ENCODE measurements at places on chromosomes 1 and 21.

- no peak for DNase-seq
Observed at GRCh38 chr1:47323599-47324031, 9.7 kb upstream of the STIL start.

GRCh38 chr1:114088392-114089299 is 65.0 kb downstream of the SYT6 start:
- no peak for DNase-seq

DNA sequence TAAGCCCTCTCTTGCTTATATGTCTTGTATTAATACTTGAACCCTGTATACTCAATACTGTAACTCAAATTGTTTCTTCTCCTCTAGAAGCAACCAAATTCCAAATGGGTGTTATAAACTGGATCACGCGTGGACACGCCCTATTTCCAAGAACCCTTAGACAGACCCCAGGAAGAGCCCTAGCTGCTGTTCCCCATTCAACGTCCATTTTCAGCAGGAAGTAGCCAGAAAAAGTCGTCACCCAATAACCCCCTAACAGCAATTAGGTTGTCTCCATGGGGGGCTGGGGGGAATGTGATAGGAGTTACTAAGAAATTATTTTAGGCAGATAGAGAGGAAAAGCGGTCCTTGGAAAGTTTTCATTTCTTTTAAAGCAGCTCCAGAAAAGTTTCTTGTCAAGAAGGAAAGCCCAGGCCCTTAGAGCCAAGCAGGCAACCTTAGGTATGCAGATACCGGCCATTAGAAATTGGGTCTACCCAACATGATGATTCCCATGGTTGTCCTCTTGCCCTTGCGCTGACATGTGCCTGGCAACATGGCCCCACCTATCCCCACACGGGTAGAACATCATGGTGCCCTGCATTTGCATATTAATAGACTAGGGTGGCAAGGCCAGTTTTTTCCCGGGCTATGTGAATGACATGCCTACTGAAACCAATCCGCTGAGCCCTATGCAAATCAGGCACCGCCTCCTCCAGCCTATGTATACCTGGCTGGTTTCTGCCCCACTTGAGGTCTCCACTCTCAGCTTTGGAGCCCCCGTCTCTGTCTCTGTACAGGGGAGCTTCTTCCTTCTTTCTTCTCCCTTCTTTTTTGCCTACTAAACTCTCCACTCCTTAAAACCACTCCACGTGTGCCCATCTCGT is 4.0 kb upstream of the CD46 start:
- no peak for DNase-seq

GRCh38 chr1:63411066-63411465 is 43.6 kb downstream of the ALG6 start:
- no peak for DNase-seq

DNA sequence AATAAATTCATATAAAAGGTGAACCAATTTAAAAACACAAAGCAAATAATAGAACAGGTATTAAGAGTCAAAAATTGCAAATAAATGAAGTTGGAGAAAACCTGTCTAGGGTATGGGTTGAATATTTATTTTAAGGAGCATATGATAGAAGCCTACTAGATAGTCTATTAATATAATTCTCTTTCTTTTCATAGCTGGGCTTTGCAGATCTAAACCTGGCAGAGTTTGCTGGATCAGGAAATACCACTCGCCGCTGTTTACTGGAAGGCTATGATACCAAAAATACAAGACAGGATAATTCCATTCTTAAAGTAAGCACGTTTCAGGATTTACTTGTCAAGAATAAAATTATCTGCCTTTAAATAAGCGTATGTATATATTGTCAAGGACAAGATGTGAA is 48.9 kb downstream of the HENMT1 start:
- no peak for DNase-seq

- no peak for DNase-seq
Observed at GRCh38 chr1:178726087-178726517, 1.1 kb downstream of the RALGPS2 start.

GRCh38 chr21:33036430-33037162 is 10.9 kb downstream of the OLIG2 start:
- no peak for DNase-seq

DNA sequence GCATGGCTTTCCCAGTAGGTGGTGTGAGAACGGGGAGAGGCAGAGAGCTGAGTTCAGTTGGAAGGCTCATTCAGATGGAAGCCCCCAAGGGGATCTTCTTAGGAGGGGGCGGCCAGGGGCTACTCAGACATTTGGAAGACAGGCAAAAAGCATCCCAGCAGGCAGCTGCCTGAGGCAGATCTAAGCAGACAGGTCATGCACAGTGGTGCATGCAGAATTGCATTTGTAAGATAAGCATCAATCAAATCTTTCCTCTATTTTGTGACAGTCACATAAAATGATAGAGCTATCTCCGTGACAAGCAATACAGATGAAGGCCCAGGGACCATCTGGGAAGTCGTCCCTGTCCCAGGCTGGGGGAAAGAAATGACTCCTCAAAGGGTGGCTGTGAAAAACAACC is 3.8 kb downstream of the RAB3B start:
- no peak for DNase-seq

GRCh38 chr21:37032877-37033471 is 26.5 kb downstream of the RIPPLY3 start:
- DNase-seq: no peak

DNA sequence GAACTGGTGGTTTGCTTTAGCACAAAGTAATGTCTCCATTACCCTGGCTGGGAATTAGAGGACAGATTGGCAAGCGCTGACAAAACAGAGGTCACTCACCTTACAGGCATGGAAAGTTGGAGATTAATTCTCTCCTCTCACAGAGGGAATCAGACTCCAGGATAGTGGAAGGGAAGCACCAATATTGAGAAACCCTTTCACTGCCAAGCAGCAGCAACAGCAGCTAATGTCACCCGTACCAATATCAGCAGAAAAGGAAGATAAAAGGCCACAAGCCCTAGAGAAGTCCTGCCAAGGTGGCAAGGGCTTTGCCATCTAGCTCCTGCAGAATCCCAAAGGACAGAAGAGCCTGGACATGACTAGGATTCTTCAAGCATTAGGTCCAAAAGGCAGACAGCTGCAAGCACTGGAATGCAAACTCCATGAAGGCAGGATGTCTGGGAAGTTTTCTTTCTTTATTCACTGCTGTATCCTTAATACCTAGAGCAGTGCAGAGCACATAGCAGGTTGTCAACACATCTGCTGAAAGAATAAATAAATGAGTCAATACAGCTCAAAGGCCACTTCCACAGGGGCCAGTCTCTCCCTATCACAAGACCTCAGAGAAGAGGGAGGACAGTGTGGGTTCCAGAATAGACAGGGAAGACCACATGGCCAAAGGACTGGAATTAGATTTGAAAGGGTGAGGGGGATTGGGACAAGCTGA is 57.2 kb downstream of the ERI3 start:
- no peak for DNase-seq

DNA sequence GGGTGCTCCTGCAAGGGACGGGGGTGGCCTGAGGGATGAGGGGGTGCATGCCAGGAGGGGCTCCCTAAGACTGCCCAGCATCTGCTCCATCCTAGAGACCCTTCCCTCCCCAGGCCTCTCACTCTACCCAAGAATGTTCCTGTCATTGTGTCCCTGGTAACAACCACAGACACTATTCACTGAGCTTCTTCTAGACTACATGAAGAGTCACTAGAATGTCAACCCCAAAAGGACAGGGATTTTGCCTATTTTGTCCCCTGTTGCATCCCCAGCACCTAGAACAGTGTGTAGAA is 2.9 kb downstream of the TNFRSF25 start:
- no peak for DNase-seq

DNA sequence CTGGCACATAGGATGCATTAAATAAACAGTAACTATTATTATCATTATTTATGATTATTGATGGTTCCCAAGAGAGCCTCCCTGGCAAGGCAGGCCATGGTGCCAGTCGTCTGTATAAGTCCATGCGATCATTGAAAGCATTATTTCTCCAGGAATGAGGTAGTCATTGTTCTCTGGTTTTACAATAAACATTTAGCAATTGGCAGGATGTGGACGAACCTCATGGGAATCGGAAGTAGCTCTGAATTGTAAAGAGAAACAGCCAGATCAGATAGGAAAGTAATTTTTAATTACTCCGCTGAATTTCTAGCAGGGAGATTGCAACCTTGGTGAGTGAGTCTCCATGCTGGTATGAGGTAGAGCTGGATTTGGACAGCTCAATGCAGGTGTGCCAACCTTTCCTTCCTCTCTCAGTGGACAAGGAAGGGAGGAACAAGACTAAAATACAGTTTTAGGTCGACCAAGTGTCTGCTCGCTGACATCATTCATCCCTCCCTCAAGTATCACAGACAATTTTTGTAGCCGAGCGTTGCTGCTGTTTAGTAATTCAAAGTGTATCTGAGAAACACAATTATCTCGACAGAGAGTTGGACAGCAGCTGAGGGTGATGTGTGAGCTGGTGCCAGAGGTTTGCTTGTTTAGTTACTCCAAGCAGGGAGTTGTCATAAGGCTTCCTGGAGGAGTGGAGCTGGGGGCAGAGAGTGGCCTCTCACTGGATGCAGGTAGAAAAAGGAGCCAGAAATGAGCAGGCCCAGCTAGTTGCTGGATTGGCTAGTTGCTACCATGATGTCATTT is 250.8 kb downstream of the KCNJ6 start:
- DNase-seq: no peak

DNA sequence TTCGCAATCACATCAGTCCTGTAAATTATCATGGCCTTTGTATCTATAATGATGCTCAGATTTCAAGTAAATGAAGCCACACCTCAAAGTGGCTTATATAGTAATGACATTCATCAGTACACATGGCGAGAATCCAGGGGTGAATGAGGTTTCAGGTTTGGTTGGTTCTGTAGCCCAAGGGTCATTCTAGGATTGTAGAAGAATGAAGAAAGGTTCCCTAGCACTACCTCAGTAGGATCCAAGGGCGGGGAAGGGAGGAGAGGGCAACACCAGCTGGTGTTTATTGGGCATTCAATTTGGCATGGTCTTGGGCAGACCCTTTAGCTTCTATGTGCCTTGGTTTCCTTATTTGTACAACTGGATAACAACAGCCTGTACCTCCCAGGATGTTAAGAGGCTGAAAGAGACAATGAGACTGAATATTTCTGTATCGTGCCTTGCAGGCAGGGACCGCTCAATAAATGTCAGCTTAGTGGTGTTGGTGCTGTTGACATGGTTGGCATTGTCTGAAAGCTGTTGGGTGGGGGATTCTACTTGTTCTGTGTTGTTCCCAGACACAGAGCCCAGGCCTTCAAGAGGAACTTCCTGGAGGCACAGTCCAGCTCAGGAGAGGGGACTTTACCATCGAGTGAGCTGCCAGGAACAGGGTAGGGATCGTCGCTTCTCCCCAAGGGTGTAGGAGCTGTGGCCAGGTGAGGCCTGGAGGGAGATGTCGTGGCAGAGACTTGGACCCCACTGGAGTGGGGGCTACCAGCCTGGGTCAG is 388.2 kb downstream of the PTPRU start:
- no peak for DNase-seq

DNA sequence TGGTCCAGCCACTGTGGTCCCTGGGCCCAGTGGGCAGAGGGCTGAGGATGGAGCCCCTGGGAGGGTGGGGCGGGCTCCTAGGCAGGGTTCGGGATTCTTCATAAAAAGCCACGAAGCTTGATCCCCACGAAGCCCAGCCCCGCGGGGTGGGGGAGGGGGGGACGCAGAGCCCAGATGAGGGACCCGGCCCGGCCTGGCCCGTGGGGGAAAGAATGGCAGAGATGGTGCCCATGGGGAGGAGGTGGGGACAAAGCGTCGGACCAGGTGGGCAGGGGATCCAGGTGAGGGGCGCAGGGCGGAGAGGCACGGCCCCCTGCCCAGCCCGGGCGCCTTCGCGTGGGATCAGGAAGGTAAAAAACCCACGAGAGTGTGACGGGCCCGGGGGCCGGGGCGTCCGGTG is 6.0 kb upstream of the SMIM12 start:
- no peak for DNase-seq

DNA sequence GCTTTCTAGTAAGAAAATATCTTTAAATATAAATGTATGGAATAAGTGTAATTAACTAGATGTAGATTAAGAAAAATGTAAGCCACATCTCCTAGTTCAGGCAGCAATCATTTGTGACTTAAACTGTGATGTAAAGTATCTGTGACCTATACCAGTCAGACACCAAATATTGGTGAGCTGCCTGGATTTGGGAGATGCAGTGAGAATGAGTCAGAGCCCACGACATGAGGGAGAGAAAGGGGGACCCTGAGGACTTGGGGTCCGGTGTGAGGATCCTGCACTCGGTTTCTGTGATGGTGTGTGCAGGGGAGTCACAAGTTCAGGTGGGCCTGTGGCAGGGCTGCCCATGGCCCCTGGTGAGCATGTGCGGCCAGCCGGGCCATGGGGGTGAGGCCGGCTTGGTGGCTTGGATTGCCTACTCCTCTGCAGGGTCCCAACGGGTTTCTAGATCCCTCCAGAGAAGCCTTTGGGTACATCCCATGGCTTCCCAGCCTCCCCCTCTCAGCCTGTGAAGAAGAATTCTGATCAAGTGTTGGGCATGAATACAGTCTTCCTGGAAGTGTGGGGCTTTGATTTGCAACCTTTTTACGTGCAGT is 19.0 kb upstream of the ABCG1 start:
- DNase-seq: no peak
